CD4-positive, alpha-beta T cell treated with Interleukin-17A for 1 hour (primary cell): ENCODE measurements at places on chromosomes 4 and X.

DNA sequence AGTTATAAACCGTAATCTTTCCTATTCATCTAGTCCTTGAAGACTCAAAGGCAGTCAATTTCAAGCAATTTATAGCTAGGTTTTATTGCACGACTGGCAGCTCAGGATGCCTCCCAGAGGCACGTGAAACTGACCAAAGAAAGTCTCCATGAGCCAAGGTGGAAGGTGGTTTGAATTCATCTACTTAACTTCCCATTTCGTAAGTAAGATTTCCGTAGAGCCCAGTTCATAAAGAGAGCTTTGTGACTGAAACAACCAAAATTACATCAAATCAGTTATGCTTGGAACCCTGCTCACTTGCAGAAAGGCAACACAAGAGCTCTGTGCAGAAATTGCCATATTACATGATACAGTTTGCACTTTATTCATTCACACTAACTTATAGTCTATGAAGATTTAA lies 556.0 kb downstream of the TRIML1 start:
- DNase-seq: no peak

GRCh38 chr4:149790172-149790907 lies 25.3 kb downstream of the IQCM start:
- no peak for DNase-seq

GRCh38 chr4:150586162-150586810 lies 4.3 kb downstream of the MAB21L2 start:
- no peak for DNase-seq

DNA sequence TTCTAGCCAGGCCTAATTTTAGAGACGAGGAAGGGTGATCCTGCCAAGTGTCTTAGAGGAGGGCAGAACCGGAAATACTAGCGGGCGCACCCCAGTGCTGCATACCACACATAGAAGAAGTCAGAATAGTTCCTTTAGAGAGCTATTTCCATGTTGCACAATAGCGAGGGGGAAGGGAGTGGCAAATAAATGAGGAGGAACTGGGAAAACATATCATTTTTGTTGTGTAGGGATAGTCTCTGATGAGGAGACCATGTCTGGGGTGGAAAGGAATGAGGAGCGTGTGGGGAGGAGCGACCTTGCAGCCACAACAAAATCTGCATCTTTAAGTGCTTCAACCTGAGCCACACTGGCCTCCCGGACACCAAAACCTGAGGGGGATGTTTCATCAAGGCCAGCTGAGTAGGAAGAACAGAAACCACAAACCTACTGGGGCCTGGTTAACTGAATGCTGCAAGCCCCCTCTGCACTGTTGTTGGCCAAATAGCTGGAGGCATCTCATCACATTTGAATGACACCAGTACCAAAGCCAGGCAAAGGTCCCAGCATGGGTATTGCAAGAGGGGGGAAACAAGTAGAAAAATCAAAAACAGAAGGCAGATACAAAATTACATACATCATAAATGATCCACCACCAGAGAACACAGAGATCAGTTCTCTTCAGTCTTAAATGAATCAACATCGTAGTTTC lies 26.7 kb upstream of the C1QTNF7 start:
- DNase-seq: peak; percentile 29
